ENCODE measurements at places on chromosomes 6 and 20.
A peak's percentile ranks its signal among the peaks of the same experiment; 100 is the strongest.

- no peak for DNase-seq
Observed at GRCh38 chr6:111147440-111147839, 60.1 kb downstream of the SLC16A10 start.

GRCh38 chr6:19413323-19413722 lies 423.8 kb upstream of the ID4 start:
- no peak for DNase-seq

GRCh38 chr6:156430386-156430785 lies 346.8 kb upstream of the ARID1B start:
- no peak for DNase-seq

- DNase-seq, result peak; percentile 51
Observed at GRCh38 chr6:85015396-85015990, 251.1 kb upstream of the TBX18 start.

- DNase-seq, result no peak
Observed at GRCh38 chr20:48448666-48449600, 378.9 kb downstream of the PREX1 start.

DNA sequence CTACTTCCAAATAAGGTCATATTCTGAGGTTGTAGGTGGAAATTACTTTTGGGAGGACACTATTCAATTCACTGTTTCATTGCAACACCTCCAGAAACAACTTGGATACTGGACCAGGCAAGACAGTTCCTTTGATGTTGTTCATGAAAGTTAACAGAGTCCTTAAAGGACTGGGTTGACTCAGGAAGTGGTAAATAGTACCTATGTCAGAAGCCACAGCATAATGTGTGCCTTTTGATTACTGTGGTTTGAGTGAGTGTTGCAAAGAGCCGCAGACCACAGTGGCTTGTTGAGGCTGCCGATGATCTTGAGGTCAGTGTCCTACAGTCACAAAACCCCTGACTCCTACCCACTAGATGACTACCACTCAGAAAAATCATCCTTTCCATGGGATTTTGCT lies 10.9 kb downstream of the IL20RA start:
- peak; percentile 84 for DNase-seq

GRCh38 chr6:131391116-131391515 lies 181.9 kb upstream of the ARG1 start:
- DNase-seq, result no peak

DNA sequence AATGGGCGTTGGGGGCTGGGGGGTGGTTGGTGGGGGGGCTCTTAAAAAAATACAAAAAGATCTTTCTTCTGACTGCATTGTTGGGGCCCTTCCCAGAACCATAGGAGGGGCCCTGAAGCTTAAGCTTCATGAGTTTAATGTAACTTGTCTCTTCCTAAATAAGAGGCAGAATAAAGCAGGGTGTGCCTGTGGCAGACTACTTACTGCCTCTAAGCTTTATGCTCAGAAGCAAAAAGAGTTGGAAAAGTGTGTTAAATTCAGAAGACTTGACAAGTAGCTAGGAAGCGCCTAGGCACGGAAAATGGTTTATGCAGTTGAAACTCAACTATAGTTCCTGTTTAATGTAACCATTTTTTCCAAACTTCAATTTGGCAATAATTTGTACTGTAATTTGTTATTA lies 44.5 kb downstream of the TIAM2 start:
- DNase-seq, result no peak

- no peak for DNase-seq
Observed at GRCh38 chr6:108535114-108535742, 25.5 kb upstream of the FOXO3 start.

DNA sequence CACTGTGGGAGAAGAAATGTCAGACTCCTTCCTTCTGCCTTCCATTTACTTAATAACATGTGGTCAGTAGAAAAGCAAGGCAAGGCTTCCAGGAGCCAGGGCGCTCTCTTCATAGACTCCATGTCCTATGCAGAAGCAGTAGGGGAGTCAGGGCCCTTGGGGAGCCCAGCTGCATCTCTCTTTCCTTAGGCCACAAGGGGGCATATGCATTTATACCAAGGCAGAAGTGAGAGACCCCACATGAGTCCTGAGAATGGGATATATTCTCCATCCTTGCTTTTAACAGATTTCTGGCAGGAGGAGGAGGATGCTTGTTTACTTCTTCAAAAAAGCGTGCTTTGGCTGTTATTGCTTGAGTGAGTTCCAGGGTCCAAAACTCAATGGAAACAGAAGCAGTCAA lies 198.5 kb downstream of the HIVEP2 start:
- peak; percentile 60 for DNase-seq

- no peak for DNase-seq
Observed at GRCh38 chr20:38873050-38873581, 53.1 kb upstream of the FAM83D start.

DNA sequence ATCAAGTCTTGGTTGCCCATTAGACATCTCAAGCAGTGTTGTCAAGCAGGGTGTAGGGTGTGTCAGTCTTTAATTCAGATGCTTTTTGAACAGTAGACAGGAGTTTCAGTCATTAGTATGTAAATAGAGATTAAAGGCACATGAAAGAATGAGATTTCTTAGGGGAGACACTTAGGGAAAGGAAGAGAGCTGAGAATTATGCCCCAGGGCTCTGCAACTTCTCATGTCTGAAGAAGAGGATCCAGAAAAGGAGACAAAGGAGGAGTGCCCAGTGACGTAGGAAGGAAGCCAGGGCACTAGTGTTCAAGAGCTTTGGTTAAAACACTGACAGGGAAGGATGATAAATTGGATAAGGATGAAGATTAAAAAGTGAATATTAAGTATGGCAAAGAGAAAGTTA lies 569.7 kb downstream of the NKAIN2 start:
- DNase-seq, result no peak

DNA sequence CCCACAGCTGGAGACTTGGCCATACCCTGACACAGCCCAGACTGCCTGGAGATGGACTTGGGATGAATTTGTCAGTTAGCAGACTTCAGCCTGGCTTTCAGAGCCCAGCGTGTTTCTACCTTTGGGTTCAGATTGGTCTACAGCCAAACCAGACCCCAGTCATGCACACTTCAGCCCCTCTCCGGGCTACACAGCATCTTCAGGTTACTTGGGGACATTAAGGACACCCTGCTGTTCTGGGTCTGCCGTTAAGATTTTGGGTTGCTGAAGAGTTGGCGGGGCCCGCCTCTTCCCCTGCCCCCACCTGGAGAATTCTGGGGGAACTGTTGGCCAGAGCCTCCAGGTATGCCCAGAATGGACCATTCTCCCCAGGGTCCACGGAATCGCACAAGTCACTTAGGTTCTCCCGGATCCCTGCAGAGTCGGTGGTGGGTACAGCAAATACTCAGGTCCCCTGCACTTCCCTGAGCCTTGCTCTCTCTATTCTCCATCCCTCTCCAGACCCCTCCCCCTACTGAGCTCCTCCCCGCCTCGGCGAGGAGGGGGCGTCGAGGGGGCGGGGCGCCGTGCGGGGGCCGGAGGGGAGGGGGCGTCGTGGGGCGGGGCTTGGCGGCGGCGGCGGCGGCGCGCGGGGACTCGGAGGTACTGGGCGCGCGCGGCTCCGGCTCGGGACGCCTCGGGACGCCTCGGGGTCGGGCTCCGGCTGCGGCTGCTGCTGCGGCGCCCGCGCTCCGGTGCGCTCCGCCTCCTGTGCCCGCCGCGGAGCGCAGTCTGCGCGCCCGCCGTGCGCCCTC lies at the start of gene PTK7:
Gene PTK7 (plus strand): TSS at position 645 of the 794 bp plus-strand sequence. CDS start 175 bp downstream, outside the sequence.
- DNase-seq, result peak; percentile 46

GRCh38 chr6:101961357-101961756 lies 567.8 kb downstream of the GRIK2 start:
- DNase-seq, result no peak

DNA sequence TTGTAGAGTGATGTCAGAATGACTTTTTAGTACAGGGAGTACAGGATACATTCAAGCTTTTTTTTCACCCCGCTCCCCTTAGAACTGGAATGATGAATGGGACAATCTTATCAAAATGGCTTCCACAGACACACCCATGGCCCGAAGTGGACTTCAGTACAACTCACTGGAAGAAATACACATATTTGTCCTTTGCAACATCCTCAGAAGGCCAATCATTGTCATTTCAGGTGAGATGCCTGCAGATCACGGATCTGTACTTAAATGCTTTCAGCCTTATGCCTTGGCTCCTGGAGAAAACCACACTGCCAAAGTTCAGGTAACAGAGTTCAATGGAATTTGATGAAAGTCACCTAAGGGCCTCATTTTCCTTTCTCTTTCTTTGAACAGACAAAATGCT lies 8.5 kb downstream of the TNFAIP3 start:
- no peak for DNase-seq

GRCh38 chr6:98639089-98639635 lies 195.2 kb upstream of the POU3F2 start:
- DNase-seq, result no peak

DNA sequence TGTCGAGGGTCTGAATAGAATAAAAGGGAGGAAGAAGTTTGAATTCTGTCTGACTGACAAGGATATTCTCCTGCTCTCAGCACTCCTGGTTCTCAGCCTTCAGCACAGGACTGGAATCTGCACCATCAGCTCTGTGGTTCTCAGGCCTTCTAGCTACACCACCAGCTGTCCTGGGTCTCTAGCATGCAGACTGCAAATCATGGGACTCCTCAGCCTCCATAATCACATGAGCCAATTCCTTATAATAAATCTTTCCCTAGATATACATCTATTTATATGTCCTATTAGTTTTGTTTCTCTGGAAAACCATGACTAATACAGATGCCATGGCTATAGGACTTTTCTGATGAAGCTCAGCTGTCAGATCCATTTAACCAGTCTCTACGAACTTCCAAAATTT lies 132.8 kb upstream of the ECI2 start:
- DNase-seq, result no peak

DNA sequence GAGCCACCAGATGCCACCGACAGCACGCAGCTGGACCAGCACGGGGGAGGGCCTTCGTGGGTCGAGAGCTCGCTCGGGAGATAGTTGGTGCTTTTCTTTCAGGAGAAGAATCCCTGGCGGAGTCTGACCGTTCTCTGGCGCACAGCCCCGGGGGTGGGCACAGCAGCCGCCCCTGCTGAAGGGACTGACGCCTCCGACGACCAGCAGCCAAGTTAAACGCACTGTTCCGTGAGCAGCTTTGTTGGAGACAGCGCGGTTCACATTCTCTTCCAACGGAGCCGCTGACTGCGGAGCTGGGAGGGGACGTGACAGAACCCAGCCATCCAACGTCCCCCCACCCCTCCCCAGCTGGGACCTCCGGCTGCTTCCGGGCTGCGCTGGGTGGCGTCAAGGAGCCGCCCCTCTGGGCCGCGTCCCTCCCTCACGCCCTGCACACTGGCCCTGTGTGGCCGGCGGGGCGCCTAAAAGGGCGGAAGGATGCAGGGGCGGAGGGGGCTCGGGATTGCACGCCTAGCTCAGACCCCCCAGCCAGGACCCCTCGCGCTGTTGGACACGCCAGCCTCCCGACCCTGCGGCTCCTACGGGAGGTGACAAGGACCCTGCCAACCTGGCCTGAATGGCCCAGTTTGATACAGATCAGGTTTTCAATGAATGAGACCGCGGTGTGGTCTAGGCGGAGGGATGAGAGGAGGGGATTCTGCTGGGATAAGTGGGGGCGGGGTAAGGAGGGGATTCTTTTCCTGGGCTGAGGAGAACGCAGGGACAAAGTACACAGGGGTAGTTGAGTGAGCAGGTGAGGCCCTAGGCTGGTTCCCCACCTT lies 36.4 kb upstream of the KHDC1 start:
- no peak for DNase-seq

DNA sequence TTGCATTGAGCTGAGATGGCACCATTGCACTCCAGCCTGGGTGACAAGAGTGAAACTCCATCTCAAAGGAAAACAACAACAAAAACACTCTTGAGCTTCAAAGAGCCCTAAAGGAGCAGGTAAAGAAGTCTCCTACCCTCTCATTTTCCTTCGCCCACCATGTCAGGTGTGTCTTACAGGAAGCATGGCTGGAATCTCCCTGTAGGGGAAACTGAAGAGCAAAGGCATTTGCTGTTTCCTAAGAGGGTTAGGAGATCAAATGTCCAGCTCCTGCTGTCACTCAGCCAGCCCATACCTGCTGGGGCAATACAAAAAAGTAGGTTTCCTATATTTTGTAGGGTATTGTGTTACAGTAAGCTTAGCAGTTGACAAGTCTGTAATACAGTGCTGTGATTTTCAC lies 43.3 kb downstream of the SPATA2 start:
- DNase-seq, result no peak

GRCh38 chr6:33250731-33251130 lies 20.9 kb downstream of the VPS52 start:
- no peak for DNase-seq

DNA sequence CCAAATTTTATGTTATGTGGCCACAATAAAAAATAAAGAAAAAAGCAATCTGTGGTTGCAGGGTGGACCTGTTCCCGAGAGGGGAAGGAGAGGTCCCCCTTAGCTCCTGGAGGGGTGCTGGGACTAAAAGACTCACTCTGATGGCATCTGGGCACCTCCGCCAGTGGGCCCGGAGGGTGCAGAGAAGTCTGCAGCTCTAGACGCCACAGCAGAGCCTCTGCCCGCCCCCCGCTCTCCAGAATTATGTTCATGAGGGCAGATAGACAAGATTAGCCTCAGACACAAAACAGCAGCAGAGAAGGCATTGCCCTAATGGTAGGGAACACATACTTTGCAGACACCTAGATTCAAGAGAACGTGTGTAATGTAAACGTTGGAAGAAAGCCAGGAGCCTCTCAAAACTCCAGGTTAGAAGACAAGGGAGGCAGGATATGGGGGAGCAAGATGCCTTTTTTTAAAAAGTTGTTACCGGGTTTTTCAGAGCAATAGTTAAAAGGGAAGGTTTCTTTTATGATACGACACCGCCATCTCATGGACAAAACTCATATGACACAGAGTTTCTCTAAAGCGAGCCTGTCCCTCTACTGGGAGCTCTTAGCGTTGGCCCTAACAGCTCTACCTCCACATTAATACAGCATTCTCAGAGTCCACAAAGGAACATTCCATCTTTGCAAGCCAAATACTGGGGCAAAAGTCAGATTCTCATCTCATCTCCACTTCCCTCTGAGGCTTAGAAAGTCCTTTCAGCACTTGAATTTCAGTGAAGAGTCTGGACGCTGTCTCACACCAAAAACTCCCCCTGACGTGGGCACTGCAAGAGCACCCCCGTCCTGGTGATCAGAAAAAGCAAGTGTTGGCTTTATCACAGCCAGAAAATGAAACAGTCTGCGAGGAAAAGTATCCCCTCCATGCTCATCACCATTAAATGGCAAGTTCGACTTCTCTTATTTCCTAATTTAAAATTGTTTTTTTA lies 47.2 kb downstream of the FOXF2 start:
- peak; percentile 81 for DNase-seq

- no peak for DNase-seq
Observed at GRCh38 chr20:18428490-18429173, 38.2 kb downstream of the DZANK1 start.

DNA sequence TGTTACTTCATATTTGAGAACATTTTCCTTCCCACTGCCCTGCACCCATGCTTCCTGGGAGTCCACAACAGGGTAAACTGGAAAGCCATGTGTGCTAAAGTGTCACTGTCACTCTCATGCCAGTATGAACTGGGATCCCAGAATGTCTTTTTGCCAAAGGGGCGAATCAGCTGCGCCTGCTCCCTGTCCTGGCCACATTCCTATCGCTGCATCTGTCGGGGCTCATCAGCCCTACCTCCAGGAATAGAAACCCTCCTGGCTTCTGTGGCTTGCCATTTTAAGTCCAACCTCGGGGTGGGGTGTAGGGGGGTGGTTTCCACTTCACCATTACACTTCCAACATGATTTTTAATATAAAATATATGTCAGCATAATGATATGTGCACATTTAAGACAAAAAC lies 933 bp downstream of the KLHL31 start:
- DNase-seq, result no peak

GRCh38 chr6:5752391-5752680 lies 254.4 kb downstream of the NRN1 start:
- DNase-seq, result no peak

- DNase-seq, result peak; percentile 32
Observed at GRCh38 chr20:20393207-20394120, 25.6 kb downstream of the INSM1 start.

All from hematopoietic multipotent progenitor cell treated with erythropoietin and hydrocortisone succinate and interleukin-3 and kit ligand, for 6 days (in vitro differentiated cells).